ENCODE measurements at places on chromosomes 12 and 14.

DNA sequence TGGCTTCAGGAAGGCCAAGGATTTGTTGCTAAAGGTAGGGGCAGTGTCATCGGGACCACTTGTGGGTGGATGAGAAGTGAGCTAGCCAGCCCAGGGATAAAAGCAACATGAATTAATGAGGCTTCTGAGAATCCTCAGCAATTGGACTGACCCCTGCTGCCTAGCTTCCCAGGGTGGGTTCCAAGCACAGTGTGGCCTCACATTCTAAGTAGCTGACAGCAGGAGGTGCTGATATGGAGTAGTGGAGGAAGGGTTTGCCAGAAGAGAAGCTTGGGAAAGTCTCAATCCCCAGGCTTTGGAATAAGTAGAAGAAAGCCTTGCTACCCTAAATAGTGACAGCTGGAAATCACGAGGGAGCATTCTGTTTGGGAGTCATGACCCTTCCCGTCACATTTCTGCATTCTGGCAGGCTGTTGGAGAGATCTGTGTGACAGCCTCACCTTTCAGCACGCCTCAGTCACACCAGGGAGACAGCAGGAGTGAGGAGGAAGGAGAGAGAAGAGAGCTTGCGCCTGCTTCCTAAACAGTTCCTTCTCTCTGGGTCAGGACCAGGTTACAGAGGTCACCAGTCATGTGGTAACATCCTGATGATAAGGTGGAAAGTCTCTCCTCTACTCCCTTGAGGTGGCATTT is 31.2 kb downstream of the DACT1 start:
- DNase-seq, result no peak

GRCh38 chr14:99809859-99810558 is 16.8 kb downstream of the EML1 start:
- peak; percentile 31 for DNase-seq

GRCh38 chr12:62248873-62249272 is 11.3 kb upstream of the USP15 start:
- DNase-seq, result peak; percentile 86

GRCh38 chr12:56129206-56129941 is 1.3 kb downstream of the ESYT1 start:
- peak; percentile 38 for DNase-seq

GRCh38 chr12:2958432-2959191 is 585 bp upstream of the TEAD4 start:
- peak; percentile 67 for DNase-seq

DNA sequence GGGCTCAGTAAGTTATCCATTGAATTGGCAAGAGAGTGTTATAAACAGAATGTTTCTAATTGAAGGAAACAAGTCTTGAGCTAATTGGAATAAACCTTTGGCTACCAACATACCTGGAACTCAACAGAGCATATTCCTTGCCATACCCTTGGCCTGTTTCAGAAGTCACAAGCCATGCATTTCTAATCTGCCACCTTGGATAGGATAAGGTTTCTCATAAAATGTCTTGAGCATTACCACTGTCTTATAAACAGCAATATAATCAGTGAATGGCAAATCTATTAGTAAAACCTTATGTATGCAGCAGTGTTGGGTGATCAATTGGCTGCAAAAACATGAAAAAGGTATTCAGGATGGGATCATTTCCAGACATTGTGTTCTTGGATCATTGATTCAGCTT is 765.2 kb upstream of the SEL1L start:
- no peak for DNase-seq

GRCh38 chr12:89999699-90000505 is 291.3 kb upstream of the ATP2B1 start:
- no peak for DNase-seq

- no peak for DNase-seq
These were observed 249.8 kb upstream of the ARHGAP5 start for GRCh38 chr14:31827325-31827724.

DNA sequence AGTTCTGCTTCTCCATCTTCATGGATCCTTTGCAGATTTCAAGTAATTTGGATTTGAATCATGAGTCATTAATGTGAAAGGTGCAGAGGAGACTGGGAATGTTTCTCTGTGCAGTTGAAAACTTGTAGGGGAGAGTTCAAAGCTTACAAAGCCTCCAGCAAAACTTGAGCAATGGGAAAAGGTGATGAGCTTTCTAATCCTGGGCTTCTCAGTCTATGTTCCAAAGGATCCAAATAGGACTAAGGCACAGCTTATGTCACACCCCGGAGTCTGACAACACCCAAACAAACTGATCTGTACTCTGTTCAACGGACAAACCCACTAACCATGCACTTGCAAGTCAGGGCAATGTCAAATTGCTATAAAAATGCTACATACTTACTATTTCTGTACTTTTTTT is 134.8 kb downstream of the DUSP6 start:
- no peak for DNase-seq

- DNase-seq, result peak; percentile 14
These were observed 154.9 kb downstream of the ASCL4 start for GRCh38 chr12:107929436-107929835.

DNA sequence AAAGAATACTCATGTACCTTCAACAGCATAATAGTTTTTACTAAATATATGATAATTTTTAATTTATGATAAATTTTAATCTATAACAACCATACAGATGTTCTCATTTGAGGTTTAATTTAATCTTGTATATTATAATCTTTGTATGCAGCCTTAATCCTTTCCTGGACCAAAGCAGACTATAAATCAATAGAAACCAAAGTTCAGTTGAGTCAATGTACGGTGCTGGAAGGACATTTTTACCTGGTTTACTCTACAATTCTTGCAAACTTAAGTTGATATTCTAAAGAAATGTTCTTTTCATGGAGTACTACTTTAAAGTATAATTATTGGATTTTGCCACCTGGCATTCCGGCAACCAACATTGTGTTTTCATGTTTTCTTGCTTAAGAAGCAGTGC is 118.0 kb downstream of the STAB2 start:
- DNase-seq, result no peak

GRCh38 chr12:75196865-75197264 is 12.8 kb downstream of the KCNC2 start:
- DNase-seq, result no peak

- DNase-seq, result no peak
These were observed 43.8 kb downstream of the MED13L start for GRCh38 chr12:116233669-116234068.

DNA sequence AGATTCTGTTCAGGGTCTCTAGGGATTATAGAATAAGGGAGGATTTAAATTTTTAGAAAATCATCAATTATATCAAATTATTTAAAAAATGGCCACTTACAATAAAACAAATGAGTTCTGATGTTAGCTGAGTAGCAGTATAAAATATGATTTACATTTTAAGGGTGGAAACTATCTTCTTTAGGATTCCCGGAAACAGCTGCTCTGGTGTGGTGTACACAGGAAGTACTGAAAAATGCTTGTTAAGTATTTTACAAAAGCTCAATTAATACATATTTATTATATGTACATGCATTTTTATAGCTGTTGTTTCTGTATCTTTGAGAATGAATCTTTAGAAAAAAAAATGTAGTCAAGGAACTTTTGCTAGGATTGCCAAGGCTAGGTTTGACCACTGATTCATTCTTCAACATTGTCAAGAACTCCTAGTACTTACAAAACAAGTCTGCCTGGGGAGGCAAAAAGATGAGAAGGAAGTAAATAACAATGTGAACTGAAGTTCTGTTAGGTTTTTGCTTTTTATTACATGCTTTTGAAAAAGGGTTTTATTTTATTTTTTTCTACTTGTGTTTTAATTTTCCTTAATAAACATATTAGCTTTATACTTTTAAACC is 48.0 kb downstream of the ARF6 start:
- DNase-seq, result peak; percentile 66

GRCh38 chr14:70186900-70187451 is 1.8 kb downstream of the SLC8A3 start:
- DNase-seq, result peak; percentile 2

- DNase-seq, result no peak
These were observed 26.2 kb downstream of the GALC start for GRCh38 chr14:87966816-87967215.

- DNase-seq, result peak; percentile 56
These were observed 96.9 kb upstream of the FGD4 start for GRCh38 chr12:32302218-32303173.
